ENCODE measurements at places on chromosomes 2 and 18.
A peak's percentile ranks its signal among the peaks of the same experiment; 100 is the strongest.

- DNase-seq: no peak
These were observed 256.5 kb downstream of the MYCN start for GRCh38 chr2:16196687-16197503.

DNA sequence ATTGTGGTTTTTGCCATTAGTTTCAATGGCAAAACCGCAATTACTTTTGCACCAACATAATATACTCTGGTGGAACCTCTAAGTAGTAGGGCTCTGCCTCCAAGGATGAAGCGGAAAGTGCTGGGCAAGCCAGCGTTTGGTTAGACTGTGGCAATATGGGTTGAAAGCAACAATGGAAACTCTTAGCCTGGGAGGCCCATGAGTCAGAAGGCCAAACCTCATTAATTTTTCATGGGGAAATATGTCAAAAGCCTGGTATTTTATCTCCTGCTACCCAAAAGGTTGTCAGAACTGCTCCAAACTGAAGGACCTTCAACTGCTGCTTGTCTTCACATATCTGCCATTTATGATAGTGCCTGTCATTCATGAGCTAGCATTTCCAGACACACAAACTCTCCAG is 179.1 kb upstream of the CYP26B1 start:
- DNase-seq: no peak

- no peak for DNase-seq
These were observed 292.6 kb downstream of the SETBP1 start for GRCh38 chr18:44973282-44973681.

GRCh38 chr2:25806941-25807340 is 71.3 kb downstream of the ASXL2 start:
- no peak for DNase-seq

GRCh38 chr18:57128220-57128932 is 18.5 kb upstream of the BOD1L2 start:
- DNase-seq: no peak

DNA sequence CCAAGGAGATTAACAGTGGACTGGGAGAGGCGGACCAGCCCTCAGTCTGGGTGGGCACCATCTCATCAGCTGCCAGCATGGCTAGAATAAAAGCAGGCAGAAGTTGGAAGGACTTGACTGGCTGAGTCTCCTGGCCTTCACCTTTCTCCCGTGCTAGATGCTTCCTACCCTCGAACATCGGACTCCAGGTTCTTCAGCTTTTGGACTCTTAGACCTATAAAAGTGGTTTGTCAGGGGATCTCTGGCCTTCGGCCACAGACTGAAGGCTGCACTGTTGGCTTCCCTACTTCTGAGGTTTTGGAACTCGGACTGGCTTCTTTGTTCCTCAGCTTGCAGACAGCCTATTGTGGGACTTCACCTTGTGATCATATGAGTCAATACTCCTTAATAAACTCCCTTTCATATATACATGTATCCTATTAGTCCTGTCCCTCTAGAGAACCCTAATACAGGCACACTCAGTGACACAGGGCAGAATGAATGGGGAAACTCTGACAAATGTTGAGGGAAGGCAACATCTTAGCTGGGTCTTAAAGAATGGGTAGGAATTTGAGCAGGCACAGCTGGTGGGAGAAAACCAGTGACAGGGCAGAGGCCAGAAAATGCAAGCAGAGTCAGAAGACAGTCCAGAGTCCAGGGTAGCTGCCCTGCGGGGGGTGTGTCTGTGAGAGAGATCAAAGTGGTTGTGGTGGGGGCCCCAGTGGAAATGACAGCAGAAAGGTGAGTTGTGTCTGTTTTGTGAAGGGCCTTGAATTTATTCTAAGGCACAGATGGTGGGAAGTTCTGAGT is 108.1 kb upstream of the CD302 start:
- DNase-seq: no peak

GRCh38 chr18:27501671-27502070 is 316.6 kb upstream of the CHST9 start:
- DNase-seq: no peak

- DNase-seq: no peak
These were observed 469.0 kb downstream of the TMEM182 start for GRCh38 chr2:103230796-103231195.

- DNase-seq: peak; percentile 98
These were observed 67.0 kb downstream of the TTC21B start for GRCh38 chr2:165886487-165887146.
